ENCODE measurements at places on chromosomes 4 and X. TPM values are rescaled to one million over a fixed set of nuclear protein-coding genes. Genes with fewer than 3 reads are reported as not detected.

The PAGE2 gene
- not detected for total RNA-seq

The TBC1D9 gene
- 31.5 TPM for total RNA-seq

The FGFR3 gene
- total RNA-seq: 0.86 TPM

The CLDN2 gene
- total RNA-seq: not detected

The DKC1 gene
- total RNA-seq: 34.8 TPM

The VCX3A gene
- not detected for total RNA-seq

The STBD1 gene
- 5.8 TPM for total RNA-seq

The MMRN1 gene
- not detected for total RNA-seq

The EXOC1 gene
- 46.2 TPM for total RNA-seq

The LRIT3 gene
- under 0.01 TPM for total RNA-seq

The NEUROG2 gene
- total RNA-seq: not detected

The P2RY10 gene
- not detected for total RNA-seq

The DKK2 gene
- total RNA-seq: under 0.01 TPM

The CT47A7 gene
- total RNA-seq: not detected

The CACNA1F gene
- total RNA-seq: not detected

The TEX11 gene
- not detected for total RNA-seq

The TACR3 gene
- not detected for total RNA-seq

The P2RY4 gene
- not detected for total RNA-seq

The SOWAHD gene
- not detected for total RNA-seq

The POU4F2 gene
- total RNA-seq: not detected

The KANTR gene
- total RNA-seq: 11.0 TPM

The TEX13C gene
- total RNA-seq: not detected

The FABP2 gene
- total RNA-seq: not detected

The CXCL8 gene
- 294 TPM for total RNA-seq

The TRO gene
- 17.1 TPM for total RNA-seq

The IQCM gene
- total RNA-seq: not detected

The HTN1 gene
- total RNA-seq: under 0.01 TPM

The NHSL2 gene
- total RNA-seq: 9.7 TPM

The GNRHR gene
- not detected for total RNA-seq

The CSN1S1 gene
- not detected for total RNA-seq

The PPP4R3C gene
- total RNA-seq: not detected

The SMIM10 gene
- 6.8 TPM for total RNA-seq

The HSFX1 gene
- 0.43 TPM for total RNA-seq

The NDNF gene
- 0.32 TPM for total RNA-seq

The BST1 gene
- total RNA-seq: 19.9 TPM

The RWDD4 gene
- 30.2 TPM for total RNA-seq

The GRIA3 gene
- 8.1 TPM for total RNA-seq

The ITM2A gene
- not detected for total RNA-seq

The RAB41 gene
- not detected for total RNA-seq

The SSX1 gene
- total RNA-seq: not detected

The STK26 gene
- 4.8 TPM for total RNA-seq

The MAGEC3 gene
- not detected for total RNA-seq

The GAGE1 gene
- total RNA-seq: not detected

The GAGE12H gene
- not detected for total RNA-seq

The TASL gene
- not detected for total RNA-seq
